ENCODE measurements at places on chromosomes 13 and 19.

GRCh38 chr13:99900960-99901359, 70.6 kb downstream of the ZIC5 start:
- no peak for DNase-seq

GRCh38 chr19:5178841-5179240, 161.8 kb downstream of the PTPRS start:
- no peak for DNase-seq

- no peak for DNase-seq
These were observed 40.4 kb downstream of the CRTC1 start for GRCh38 chr19:18723871-18724377.

DNA sequence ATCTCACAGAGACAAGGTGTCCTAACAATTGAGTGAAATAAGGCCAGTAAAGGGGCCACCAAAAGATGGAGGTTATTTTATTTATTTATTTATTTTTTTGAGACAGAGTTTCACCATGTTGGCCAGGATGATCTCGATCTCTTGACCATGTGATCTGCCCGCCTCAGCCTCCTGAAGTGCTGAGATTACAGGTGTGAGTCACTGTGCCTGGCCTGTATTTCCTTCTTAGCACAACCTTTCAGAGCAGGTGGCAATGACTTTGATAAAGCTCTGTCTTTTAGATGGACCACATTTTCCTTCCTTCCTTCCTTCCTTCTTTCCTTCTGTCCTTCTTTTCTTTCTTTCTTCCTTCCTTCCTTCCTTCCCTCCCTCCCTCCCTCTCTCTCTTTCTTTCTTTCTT, 11.0 kb upstream of the DOCK6 start:
- no peak for DNase-seq

- no peak for DNase-seq
These were observed 112.2 kb downstream of the IER2 start for GRCh38 chr19:13262450-13262849.

DNA sequence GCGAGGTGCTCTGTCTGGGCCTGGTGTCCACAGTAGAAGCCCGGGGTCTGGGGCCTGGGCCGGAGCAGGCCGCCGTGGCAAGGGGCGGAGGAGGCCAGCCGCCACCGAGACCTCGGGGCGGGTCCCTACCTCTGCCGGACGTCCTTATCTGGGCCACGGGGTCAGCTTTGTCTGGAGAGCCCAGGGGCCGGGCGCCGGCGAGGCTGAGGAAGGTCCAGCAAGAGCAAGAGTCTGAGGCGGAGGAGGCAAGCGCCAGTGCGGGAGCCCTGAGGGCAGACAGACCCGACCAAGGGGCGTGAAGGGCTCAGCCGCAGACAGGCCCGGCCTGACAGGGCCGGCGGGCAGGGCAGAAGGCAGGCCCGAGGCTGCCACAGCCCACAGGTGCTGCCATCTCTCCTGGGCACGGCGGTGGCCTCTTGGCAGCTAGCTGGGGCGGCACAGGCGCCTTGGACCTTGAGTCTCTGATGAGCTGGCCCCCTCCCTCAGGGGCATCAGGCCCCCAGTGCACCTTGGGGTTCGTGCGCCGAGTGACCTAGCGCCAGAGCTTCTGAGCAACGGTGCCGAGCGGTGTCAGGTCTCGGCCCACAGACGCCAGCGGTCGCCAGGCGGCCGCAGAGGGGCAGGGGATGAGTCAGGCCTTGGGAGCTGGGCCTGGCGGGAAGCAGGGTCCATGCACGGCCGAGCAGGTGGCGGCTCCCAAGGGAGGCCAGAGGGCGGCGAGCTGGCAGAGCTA, 19.1 kb upstream of the AKAP8 start:
- no peak for DNase-seq
